COR-L47 (cell line): ENCODE measurements at places on chromosomes 16 and 17.

GRCh38 chr17:67011527-67012175 is 32.7 kb upstream of the CACNG1 start:
- no peak for DNase-seq

DNA sequence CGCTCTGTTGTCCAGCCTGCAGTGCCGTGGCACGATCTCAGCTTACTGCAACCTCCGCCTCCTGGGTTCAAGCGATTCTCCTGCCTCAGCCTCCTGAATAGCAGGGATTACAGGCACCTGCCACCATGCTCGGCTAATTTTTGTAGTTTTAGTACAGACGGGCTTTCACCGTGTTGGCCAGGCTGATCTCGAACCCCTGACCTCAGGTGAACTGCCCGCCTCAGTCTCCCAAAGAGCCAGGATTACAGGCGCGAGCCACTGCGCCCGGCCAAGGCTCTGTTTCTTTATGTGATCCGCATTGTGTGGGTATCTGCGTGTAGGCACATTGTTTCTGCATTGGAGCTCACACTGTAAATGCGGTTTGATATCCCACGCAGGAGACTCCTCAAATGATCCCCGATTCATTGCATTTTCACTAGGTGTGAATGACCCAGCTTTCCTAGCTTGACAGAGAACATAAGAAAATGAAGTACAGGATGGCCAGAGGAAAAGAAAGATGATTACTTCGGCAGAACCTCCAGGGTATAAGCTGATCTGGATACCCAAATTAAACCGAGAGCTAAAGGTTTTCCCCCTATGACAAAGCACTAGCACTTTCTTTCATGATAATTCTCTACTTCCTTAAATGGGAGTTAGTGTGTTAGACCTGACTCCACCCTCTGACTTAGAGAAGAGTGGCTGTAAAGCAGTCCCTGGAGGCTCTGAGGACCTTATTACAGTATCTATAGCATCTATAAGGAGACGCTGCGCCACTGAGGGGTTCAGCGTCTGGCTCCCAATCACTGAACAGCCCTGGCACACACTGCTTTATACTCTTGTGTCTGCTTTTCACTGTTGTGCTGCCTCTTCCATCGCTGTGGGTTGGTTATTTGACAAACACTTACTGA is 17.3 kb downstream of the COTL1 start:
- DNase-seq: no peak

DNA sequence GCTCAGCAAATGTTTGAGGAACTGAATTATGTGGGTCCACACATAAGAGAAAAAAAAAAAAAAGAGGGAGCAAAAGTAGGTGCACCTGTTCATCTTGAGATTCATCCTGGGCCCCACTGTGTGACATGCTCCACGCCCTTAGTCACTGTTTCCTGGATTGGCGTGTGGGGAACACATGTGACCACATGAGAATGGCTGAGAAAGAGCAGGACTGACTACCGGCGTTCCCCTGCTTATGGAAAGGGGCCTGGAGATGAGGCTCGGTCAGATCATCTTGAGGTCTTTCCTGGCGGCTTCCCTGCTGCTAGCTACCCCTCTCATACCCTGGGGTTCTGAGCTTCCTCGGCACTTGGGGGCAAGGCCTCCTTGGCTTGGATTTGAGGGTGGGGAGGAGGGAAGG is 3.9 kb downstream of the DEXI start:
- DNase-seq: no peak

GRCh38 chr16:83185902-83186301 is 559.1 kb downstream of the CDH13 start:
- DNase-seq: no peak

DNA sequence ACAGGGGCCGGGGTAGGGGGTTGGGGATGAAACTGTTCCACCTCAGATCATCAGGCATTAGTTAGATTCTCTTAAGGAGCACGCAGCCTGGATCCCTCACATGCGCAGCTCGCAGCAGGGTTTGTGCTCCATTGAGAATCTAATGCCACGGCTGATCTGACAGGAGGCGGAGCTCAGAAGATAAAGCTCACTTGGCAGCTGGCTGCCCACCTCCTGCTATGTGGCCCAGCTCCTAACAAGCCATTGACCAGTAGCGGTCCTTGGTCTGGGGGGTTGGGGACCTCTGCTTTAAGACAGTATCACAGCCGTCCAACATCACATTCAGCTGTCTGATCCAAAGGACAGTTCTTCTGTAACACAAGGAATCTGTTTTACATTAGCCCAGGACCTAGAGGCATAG is 62.5 kb downstream of the SLC39A11 start:
- no peak for DNase-seq

- no peak for DNase-seq
Observed at GRCh38 chr17:80109066-80109660, 7.8 kb downstream of the GAA start.

DNA sequence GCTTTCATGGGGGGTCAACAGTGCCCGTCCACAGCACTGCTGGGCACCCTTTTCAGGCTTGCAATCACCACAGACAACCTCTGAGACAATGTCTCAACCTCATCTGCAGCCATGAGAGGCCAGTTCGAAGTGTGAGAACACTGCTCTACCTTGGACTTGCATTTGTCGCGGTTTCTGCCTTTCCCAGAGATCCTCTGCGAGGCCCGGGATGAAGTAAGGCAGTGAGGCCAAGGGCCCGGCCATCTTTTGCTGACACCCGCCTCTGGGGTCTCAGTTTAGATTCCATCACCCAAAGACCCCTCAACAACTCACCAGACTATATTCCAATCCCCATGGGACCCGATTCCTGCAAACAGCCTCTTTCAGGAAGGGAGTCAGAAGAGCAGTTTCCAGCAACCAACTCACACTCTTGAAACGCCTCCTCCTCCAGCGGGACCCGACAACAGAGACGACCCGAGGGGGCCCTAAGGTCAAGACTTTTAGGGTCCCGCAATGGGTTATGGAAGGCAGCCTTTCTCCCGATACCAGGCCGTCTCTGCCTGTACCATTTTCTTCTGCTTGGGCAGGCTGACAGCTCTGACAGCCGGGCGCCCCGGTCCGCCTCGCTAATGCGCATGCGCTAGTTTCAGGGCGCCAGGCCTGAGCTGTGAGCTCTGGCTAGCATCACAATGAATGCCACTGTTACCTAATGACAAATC is 576.0 kb downstream of the KCNJ18 start:
- no peak for DNase-seq

- no peak for DNase-seq
Observed at GRCh38 chr17:39678340-39679116, 9.3 kb downstream of the PGAP3 start.
